ENCODE measurements at places on chromosomes 5 and 9. TPM values are rescaled to one million over a fixed set of nuclear protein-coding genes. Genes with fewer than 3 reads are reported as not detected.

- DNase-seq: no peak
Observed at GRCh38 chr9:96008502-96009222, 133.2 kb downstream of the ERCC6L2 start.

- no peak for DNase-seq
Observed at GRCh38 chr9:93114169-93114983, 18.4 kb downstream of the CARD19 start.

DNA sequence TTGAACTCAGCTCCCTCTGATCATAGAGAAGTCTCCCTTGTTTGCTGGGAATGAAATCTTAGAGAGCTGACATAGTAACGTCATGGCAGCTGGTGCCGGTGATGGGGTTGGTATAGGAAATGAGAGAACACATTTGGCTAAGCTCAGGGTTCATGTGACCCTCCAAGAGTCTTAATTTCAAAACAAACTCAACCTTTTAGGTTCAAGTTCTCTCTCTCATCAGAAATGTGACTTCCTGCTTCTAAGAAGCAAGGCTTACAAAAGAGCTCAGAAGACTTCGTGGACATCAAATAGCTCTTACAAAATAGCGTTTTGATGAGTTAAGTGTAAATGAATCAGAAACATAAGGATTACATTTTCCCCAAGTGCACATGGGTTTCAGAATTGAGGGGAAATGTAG lies 97.3 kb downstream of the PAPPA start:
- DNase-seq: no peak

DNA sequence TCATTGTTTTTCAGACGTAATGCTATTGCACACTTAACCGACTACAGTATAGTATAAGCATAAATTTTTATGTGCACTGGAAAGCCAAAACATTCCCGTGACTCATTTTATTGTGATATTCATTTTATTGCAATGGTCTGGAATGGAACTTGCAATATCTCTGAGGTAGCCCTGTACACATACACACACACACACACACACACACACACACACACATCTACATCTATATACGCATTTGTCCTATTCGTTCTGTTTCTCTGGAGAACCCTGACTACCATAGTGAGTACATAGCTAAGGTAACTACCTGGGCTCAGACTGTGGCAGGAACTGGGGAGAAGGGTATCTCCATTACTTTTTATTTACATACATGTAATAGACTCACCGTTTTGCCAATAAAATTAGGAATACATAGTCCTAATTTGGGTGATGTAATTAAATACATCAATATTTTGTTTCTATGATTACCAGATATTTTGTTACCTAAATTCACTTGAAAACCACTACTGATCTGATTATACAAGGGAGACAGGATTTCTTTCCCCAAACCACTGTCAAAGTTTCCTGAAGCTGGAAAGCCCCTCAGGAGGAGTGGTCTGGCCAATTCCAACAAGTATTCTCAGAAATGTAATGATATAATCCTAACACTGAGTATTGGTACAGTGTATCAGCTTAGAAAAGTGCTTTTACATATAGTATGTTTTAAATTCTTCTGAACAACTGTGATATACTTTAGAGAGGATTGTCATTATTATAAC lies 74.0 kb upstream of the PLPP1 start:
- no peak for DNase-seq

DNA sequence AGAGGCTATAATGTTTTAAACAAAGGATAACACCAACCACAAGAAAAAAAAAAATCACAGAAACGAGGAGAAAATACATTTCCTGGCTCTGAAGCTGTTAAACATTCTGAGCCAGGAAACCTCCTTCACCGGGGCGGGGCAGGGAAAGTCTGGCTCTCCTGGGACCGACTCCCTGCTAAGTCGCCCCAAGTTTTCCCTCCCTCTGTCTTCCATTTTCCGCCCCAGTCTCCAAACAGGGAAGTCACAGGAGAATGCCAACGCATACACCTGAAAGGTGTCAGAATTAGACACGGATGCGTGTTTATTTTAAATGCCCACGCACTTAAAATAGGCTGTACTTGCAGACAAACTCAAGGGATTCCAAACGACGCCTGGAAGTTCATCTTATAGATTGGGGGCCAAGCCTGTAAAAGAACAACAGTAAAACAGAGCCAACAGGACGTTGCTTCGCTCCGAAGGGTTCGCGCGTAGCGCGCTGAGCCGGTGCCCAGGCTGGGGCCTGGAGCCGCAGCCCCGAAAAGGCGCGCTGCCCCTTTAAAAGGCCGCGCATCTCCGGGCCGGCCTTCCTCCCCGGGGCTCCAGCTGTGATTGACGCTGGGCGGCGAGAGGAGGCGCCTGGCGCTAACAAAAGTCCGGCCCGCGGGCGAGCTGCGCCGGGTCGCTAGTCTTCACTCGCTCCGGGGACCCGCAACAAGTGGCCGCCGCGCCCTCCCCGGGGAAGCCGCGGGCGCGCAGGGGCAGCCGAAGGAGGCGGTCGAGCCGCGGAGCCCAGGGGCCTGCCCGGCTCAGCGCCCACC lies at the start of gene FBXL7:
TSS of gene FBXL7 (plus strand) at position 653 of the 797 bp plus-strand sequence.
- no peak for DNase-seq

DNA sequence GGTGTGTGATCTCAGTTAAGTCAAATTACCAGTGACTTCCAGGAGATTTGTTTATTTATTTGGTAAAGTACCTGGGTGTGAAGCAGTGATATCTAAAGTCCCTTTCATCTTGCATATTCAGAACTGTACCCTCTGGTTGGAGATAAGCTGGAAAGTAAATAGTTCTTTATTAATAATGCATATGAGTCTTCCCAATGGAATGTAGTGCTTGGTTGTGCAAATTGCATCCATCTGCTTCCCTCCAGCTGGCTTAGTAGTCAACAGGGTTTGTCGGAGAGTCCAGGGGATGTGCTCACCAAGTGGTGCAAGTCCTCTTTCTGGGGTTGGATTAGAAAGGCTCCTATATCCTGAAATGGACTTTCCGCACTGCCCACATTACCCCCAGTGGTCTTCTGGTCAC lies 42.0 kb downstream of the TRPM3 start:
- DNase-seq: no peak

- DNase-seq: peak; percentile 76
Observed at GRCh38 chr5:159456722-159457465, 126.6 kb upstream of the IL12B start.

- DNase-seq: no peak
Observed at GRCh38 chr9:126347093-126347492, 20.5 kb downstream of the MVB12B start.

Gene IL33
- total RNA-seq: not detected

DNA sequence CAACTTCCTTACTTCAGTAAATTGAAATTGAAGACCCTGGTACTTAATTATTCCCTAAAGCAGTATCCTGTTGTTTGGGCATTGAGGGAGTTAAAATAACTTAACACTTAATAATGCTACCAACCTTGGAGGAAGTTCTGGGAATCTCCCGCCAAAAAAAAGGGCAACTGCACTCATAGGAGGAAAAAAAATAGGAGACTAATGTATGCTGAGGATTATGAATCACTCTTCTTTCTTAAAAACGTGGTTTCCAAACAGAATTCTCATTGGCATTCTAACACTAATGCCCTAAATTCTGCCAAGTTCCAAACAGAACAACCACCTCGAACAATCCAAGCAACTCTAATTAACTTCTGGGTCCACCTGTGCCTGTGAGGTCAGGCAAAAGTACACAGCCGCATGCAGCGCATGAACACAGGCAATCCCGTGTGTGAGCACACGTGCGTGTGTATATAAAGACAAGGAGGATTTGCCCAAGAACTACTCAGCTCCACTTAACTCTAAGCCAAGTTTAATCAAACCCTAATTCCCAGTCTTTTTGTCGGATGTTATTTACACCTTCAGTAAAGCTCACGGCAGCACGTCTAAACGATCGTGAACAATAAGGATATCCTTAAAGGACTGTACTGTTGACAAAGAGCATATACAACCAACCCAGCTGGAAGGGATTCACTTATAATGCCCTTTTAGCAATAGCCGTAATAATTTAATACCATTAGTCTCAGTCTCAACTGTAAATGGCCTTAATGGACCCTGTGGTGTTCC lies 78.4 kb downstream of the EBF1 start:
- no peak for DNase-seq

GRCh38 chr9:88814577-88814976 lies 176.7 kb upstream of the S1PR3 start:
- DNase-seq: no peak

DNA sequence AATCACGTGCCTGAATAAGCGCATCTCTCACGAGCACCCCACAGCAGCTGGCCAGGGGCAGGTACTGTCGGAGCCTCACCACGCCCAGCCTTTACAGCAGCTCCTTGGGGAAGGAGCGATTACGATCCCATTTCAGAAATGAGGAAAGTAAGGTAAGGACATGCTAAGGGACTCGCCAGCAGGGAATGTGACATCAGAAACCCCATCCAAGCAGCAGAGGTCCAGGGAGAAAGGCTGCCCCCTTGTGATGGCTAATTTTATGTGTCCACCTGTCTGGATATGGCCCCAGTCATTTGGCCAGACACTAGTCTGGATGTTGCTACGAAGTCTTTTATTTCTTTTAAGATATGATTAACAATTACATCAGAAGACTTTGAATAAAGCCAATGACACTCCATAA lies 77.3 kb downstream of the UBE2QL1 start:
- no peak for DNase-seq

Gene RPP25L
- 19.1 TPM for total RNA-seq

GRCh38 chr9:128205296-128205944 lies 2.2 kb downstream of the DNM1 start:
- no peak for DNase-seq

DNA sequence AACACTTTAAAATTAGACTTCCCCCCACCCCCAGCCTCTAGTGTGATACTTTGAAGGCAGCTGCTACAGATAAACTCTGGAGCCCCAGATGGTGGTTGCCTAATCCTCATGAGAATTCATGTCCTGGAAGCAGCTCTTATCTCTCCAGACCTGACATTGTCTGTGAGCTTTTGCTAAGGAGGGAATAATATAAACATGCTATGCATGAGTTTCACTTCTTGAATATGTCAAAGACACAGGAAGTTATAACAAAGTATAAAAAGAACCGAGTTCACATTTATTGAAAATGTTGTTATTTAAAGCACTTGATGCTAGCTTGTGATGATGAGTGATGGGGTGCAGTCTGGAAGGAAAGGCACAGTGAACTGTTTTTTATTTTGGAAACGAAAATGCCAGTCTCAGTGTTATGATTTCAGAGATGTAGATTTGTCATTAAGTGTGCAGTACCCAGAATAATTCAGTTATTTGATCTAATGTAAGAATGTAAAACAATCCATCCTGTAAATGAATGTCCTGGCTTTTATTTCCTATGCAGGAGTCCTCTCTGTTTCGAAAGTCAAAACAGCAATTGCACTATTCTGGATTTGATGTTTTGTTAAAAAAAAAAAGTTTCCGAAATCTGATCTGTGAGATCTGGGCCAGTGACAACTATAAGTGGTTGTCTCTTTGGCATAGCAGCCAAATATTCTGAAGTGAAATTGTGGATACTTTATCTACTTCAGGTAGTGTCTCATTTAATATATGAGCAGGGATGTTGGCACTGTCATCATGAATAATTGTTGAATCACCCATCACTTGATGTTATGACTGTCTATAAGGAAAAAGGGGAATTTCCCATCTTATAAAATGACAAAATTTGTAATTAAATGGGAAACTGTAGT lies 77.0 kb downstream of the ZCCHC7 start:
- DNase-seq: no peak

Gene PRRC1
- 30.4 TPM for total RNA-seq

GRCh38 chr5:22577006-22577405 lies 276.1 kb downstream of the CDH12 start:
- DNase-seq: no peak

DNA sequence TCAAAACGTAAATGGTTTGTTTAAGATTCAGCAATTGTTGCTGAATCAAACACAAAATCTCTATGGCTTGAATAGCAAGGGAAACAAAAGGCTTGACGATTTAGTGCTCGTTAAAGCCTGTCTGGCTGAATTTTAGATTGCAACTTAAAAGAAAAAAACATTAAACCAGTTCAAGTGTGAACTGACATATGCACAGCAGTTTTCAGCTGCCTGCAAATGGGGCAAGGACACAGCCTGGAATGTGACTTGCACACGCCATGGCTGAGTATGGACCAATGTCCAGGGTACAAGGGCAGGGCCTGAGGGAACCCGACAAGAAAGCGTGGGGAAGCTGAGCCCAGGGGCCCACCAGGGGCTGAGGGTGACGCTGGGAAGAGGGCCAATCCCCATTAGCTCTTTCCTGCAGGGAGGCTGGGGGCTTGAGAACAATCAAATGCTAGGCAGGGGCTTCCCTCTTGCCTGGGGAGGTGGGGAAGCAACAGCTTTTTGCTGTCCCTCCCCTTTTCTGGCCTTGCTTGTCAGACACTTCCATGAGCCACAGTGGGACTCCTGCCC lies 89.6 kb upstream of the LRRTM2 start:
- no peak for DNase-seq

Gene SET
- 548 TPM for total RNA-seq

Gene PCDHB15
- not detected for total RNA-seq

- no peak for DNase-seq
Observed at GRCh38 chr5:14153932-14154731, 11.0 kb downstream of the TRIO start.

GRCh38 chr9:4600368-4600767 lies 61.7 kb upstream of the PLPP6 start:
- DNase-seq: no peak

GRCh38 chr5:173155912-173156311 lies 11.6 kb downstream of the BNIP1 start:
- no peak for DNase-seq

GRCh38 chr9:110337727-110338126 lies at the start of gene TXNDC8:
Gene TXNDC8 (minus strand): TSS chr9:110337863.
- no peak for DNase-seq

DNA sequence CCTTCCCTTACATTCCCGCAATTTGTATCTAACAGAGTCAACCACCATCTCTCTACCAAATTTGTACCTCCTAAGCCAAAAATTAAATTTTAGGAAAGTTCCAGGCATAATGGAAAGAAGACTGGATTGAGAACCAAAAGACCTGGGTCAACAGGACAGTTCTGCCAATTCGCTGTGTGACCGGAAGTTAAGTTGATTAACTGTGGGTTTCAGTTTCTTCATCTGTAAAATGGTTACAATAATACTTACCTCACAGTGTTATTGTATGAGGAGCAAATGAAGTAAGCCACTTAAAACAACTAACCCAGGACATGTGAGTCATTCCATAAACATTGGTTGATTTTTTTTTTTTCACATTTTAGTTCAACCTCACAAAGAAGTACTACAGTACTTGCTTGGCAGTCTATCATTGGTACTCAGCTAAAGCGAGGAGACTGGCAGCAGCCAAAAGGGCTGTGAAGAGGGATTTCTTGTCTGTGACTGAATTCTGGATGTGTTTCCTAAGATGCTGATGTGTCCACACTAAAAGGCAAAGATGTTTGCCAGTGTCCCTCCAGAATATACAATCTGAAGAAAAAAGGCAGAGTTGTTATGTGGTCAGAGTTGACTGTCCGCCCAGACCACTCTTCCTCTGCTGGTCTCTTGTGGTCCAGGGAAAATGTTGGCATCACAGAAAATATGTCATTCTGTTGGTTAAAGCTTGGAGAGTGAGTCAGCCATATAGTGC lies 198.6 kb downstream of the TLE1 start:
- DNase-seq: no peak
